Cerebellar nuclear complex (tissue), 1 donor: ENCODE measurements at places on chromosomes 2 and 18.

DNA sequence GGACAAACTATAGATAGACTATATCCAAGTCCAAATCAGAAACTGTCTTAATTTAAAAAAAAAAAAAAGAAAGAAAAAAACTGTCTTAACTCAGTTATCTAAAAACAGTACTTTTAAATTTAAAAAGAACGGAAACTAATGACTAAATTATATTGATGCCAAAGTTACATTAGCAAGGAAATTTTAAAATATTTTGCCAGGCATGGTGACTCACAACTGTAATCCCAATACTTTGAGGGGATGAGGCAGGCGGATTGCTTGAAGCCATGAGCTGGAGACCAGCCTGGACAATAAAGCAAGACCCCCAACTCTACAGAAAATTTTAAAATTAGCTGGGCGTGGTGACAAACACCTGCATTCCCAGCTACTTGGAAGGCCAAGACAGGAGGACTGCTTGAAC lies 30.9 kb downstream of the MEMO1 start:
- DNase-seq = no peak

DNA sequence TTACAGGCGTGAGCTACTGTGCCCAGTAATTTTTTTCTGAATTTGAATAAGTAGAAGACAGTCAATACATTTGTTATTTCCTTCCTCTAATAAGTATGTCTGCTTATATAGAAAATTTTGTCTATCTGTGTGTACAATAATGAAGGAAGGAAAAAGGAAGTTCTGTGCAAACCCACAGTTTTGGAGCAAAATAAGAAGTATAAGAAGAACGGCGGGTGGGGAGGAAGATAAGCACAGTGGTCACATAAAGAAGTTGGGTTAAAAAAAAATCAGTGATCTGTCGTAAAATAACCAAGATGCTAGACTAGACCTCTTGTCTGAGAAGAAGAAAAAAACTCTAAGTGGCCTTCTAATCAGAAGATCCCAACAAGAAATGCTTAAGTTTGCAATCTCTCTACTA lies 20.2 kb downstream of the MGAT4A start:
- DNase-seq = no peak

DNA sequence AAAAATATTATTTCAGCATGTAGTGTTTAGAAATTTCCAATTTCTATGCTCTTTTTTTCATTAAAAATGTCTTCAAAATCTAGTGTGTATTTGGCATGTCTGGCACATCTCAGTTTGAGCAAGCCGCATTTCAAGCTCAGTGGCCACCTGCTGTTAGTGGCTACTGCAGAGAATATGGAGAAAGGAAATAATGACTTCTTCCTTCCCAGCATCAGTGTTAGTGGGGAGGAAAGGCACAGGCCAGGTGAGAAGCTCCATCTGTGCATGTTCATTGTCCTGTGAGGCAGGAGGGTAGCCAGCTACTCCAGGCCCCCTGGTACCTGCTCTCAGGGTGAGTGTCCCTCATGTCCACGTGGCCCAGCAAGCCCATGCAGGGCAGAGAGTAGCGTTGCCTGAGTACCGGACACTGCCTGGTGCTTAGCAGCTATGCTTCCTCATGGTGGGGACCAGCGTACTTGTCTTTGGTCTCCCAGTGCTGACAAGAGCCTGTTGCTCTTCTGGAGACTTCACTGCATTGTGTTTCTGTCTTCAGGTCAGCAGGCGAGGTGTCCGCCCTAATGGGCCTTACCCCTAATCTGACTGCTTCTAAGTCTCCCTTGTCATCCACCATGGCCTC lies 67.4 kb upstream of the CHMP1B start:
- no peak for DNase-seq

DNA sequence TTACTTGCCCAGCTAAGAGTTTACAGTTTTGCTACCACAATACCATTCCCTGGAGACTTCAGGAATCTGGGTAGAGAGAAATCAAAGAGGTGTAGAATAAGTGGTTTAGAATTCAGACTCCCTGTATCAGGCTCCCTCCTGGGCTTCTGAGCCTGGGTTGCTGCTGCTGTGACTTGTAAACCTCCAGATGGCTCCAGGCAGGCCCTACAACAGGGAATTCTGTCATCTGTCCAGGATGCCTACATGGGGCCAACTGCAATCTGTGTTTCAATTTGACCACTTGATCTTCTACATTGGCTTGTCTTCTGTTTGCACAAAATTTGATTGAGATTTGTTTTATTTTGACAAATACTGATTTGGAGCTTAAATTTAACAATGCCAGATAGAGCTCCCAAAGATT lies 183.9 kb downstream of the RAD51AP2 start:
- peak; percentile 64 for DNase-seq

DNA sequence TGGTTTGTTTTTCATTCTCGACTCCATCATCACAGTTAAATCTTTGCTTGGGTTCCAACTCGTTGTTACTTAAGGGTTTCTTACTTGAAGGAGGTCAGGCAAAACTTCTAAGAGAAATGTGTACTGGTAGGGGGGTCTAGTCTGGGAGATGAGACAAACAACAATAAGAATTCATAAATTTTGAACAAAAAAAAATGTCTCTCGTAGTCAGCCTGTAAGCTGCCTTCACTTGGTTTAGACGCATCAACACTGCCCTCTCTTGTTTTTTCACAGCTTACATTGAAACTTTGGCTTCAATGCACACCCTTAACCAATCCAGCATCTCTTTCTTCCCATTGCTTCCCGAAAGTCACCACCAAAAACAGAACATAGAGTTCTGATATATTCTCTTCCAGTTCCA lies 576.4 kb upstream of the PIK3C3 start:
- DNase-seq = no peak

- no peak for DNase-seq
Observed at GRCh38 chr2:142673836-142674235, 203.6 kb upstream of the KYNU start.

DNA sequence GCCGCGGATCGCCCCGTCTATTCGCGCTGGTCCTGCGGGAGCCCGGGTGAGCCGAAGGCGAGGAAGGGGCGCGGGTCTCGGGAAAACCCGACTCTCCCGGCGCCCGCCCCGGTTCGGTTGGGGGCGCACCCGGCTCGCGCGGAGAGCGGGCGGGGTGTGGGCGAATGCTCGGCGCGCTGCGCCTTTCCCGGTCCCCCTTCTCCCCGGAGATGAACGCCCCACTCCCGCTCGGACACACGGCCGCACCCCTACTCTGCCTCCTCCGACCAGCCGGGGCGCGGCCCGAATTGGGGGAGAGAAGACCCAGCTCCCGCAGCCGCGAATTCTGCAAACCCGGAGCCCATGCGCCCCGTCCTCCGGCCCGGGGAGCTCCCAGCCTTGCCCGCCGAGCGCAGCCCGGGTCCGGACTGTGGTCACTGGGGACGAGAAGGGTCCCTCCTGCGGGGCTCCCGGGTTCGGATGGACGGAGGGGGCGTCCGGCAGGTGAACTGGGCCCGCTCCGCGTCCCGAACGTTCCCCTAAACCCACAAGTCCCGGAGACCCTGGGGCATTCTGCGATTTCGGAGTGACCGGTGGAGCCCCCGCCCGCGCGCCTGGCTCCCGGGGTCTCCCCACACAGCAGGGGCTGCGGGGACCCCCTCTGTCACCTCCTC lies 734 bp downstream of the KCNG2 start:
- DNase-seq = no peak

GRCh38 chr2:202682274-202682673 lies 47.5 kb downstream of the FAM117B start:
- no peak for DNase-seq

- DNase-seq = no peak
Observed at GRCh38 chr2:75570024-75570947, 9.5 kb upstream of the EVA1A start.

DNA sequence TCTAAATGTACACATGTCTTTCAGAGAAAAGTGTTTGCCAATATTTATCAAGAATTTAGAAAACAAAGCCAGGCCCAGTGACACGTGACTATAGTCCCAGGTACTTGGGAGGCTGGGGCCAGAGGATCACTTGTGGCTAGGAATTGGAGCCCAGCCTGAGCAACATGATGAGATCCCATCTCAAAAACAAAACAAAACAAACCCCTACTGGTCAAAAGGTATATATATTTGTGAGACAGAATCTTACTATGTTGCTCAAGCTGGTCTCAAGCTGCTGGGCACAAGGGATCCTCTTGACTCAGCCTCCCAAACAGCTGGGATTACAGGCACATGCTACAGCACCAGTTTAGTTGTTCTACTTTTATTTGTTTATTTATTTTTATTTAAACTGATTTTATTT lies 79.2 kb downstream of the ZDBF2 start:
- DNase-seq = no peak

- no peak for DNase-seq
Observed at GRCh38 chr2:239160226-239161143, 240.3 kb downstream of the HDAC4 start.

GRCh38 chr18:11995445-11996189 lies 14.3 kb downstream of the IMPA2 start:
- no peak for DNase-seq

- no peak for DNase-seq
Observed at GRCh38 chr18:9876212-9876866, 9.4 kb upstream of the TXNDC2 start.

DNA sequence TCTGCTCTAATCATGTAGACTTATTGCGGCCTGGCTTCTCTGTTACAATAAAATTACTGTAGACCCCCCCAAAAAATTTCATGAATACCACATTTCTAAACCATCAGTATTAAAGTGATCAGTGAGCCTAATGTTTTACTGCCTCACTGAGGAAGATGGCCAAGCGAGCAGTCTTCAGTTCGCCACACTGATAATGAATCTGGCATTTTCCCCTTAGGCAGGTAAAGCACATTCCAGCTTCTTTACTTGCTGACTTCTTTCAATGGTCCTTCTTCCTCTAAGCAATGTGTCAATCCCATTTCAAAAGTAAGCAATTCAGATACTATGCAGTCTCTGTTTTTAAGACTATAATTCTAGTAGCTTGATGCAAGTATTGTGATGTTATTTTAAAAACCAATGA lies 137.6 kb downstream of the LAMA1 start:
- no peak for DNase-seq

- DNase-seq = no peak
Observed at GRCh38 chr2:179595284-179595683, 266.1 kb downstream of the ZNF385B start.

GRCh38 chr18:10571537-10571936 lies 45.7 kb downstream of the NAPG start:
- DNase-seq = no peak

- no peak for DNase-seq
Observed at GRCh38 chr2:206736935-206737334, 18.7 kb upstream of the DYTN start.

DNA sequence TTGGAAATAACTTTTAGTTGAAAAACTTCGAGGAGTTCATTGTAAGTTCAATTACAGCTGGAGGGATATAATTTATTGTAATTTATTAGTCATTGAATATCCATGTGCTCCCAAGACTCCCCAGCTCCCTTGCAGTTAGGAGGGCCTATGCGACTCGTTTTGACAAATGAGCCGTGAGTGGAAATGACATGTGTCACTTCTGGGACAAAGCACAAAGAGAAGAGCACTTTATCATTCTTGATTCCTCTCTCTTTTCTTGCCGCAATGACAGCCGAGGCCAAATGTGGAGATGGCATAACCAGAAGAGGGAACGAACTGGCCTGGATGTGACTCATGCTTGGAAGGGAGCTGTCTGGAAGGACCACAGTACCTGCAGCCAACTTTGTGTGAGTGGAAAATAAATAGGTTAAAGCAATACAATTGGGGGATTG lies 44.2 kb upstream of the ITSN2 start:
- DNase-seq = no peak

- no peak for DNase-seq
Observed at GRCh38 chr2:88177556-88177955, 7.4 kb downstream of the THNSL2 start.

DNA sequence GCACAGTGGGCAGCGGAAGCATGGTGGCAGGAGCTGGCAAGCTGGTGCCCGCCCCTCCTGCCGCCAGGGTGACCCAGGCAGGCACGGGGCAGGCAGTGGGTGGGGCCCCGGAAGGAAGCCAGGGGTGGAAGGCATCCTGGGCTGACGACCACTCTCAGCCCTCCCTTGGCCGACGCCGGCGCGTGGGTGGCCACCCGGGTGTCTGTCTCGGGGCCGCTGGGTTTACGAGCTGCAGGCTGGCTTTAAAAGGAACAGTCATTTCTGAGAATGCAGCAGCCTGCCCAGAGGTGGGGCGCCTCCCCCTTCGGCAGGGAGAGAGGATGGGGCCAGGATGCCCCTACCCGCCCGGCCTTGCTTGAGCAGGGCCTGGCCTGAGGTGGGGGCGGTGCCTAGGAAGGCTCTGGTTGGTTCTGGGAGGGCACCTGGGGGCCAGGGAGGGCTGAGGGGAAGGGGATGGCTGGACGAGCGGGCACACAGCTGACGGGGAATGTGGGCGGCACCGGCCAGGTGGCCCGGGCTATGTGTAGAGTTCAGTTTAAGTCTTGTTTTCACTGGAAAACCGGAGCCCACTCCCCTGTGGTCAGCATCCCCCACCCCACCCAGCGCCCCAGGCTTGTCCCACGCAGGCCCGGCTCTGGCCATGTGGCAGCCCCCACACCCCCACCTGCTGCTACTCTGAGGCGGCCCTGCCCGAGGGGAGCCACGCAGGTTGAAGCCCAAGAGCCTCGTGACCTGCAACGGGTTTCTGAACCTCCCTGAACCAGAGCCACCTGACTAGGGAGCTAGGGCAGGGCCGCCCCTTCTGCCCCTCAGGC lies 6.3 kb downstream of the BOK start:
- no peak for DNase-seq

DNA sequence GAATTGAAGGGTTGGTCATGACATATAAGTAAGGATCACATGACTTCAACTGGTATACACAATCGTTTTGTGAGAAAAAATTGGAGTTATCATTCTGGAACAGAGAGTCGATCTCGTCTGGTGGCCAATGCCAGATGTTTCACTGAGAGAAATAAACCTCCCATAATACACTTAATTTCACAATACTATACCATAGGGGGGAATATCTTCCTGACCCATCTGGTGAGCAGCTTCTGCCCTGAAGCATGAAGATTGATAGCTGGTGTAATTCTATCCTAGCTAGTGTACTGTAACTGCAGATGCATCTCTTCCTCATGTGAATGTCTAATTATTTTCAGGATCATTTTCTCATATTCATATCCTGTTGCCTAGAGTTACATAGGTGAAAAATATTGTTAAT lies 15.7 kb upstream of the CDH7 start:
- no peak for DNase-seq

DNA sequence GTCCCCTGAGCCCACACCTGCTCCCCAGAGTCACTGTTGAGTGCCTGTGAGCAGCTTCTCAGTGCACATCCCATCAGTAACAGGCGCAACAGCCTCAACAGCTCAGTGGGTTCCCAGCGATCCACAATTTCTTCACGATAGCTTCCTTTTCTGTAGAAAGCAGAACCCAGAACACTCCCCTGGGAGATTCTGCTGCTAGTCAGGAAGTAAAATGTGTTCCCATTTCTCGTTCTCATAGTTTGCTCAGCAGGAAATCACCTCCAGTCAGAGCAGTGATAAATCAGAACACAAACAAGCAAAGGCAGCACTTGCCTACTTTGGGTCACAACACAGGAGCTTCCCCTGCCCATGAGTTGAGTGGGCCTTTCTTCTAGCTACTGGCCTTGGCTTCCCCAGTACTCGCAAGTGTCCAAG lies 48.9 kb upstream of the ATG16L1 start:
- no peak for DNase-seq
